Mesenchymal stem cell (in vitro differentiated cells and primary cell): ENCODE measurements at places on chromosomes 1 and 21.

- DNase-seq, result no peak
Observed at GRCh38 chr1:92848201-92848600, 16.4 kb downstream of the RPL5 start.

DNA sequence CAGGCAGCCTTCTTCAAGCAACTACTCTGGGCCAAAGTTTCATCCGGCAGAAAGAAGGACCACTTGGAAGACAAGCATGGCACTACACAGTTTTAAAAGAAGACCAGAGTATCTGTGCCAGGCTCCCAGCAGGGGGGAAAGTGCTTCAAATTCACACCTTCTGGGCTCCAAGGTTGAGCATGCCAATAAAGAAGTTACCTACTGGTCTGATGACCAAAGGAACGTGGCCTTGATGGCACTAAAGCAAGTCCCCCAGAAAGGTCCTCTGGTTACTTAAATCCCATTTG, 73.5 kb downstream of the CD46 start:
- DNase-seq, result no peak

GRCh38 chr21:16624479-16625118, 888.2 kb upstream of the CXADR start:
- DNase-seq, result no peak

DNA sequence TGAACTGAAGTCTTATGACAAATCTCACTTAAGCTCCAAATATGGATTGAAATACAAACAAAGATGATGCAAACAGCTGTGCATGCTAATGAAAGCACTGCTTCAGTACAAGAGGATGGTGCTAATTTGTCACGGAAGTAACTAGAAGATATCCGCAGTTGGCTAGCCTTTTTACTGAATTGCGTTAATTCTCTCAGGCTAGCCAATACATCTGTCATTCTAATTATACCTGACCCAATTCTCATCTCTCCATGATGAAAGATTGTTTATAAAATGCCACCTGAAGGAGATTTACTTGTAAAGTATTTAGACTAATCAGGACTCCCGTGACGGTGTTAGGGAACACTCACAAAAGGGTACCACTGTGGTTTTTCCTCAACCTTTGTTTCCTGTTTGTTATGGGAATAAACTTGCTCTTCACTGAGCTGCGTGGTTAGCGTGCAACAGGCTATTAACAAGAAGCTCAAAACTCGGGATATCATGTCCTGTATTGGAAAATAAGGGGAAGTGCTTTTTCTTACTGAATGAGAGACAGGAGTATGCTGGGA, 162.5 kb downstream of the APP start:
- DNase-seq, result peak; percentile 71

DNA sequence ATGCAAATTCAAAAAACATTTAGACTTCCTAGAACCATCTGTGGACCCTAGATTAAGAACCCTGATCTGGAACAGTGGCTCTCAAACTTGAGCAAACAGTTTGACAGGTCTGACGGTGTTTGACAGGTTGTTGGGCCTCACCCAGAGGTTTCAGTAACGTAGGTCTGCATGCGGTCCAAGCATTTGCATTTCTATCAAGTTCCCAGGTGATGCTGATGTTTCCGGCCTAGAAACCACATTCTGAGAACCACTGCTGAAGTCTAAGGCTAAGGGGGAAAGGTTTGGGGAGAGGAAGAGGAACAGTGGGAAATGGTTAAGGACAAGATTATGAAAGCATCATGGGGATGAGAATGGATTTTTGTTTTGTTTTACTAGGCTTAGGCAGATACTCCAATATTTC, 48.6 kb downstream of the MDM4 start:
- DNase-seq, result no peak

- DNase-seq, result no peak
Observed at GRCh38 chr21:25465263-25465662, 142.0 kb downstream of the MRPL39 start.

- DNase-seq, result no peak
Observed at GRCh38 chr1:196405839-196406238, 202.4 kb downstream of the KCNT2 start.

DNA sequence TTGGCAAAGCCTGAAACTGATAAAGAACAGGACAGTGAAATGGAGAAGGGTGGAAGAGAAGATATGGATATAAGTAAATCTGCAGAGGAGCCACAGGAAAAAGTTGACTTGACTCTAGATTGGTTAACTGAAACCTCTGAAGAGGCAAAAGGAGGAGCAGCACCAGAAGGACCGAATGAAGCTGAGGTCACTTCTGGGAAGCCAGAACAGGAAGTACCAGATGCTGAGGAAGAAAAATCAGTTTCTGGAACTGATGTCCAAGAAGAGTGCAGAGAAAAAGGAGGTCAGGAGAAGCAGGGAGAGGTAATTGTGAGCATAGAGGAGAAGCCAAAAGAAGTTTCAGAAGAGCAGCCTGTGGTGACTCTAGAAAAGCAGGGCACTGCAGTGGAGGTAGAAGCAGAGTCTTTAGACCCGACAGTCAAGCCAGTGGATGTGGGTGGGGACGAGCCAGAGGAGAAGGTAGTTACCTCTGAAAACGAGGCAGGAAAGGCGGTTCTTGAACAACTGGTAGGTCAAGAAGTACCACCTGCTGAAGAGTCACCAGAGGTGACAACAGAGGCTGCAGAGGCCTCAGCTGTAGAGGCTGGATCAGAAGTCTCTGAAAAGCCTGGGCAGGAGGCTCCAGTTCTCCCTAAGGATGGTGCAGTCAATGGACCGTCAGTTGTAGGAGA, 16.3 kb downstream of the CCDC17 start:
- no peak for DNase-seq
